NCI-H748 treated with DMSO at 0.1 percent for 48 hours (cell line): ENCODE measurements at places on chromosomes 2 and 18.

DNA sequence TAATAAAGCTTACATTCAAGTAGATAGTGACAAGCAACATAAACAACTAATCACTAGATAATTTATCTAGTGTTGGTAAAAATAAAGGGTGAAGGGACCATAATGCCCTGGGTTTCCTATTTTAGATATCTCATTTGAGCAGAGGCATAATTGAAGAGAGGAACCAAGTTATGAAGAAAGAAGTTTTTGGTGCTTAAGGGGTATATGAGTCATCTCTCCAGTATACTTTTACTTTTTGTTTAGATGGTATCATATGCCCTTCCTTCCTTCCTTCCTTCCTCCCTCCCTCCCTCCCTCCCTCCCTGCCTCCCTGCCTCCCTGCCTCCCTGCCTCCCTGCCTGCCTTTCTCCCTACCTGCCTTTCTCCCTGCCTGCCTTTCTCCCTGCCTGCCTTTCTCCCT lies 1053.5 kb upstream of the CELF4 start:
- DNase-seq, result no peak

- DNase-seq, result no peak
These were observed 164.0 kb downstream of the TFCP2L1 start for GRCh38 chr2:121120991-121121390.

DNA sequence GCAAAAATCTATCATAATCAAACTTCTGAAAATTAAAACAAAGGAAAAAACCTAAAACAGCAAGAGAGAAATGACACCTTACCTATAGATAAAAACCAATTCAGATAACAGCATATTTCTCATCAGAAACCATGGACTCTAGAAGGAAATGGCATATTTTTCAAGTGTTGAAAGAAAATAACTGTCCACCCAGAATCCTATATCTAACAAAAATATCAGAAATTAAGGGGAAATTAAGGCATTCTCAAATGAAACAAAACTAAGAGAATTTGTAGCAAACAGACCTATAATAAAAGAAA lies 257.2 kb downstream of the ANAPC1 start:
- DNase-seq, result no peak

DNA sequence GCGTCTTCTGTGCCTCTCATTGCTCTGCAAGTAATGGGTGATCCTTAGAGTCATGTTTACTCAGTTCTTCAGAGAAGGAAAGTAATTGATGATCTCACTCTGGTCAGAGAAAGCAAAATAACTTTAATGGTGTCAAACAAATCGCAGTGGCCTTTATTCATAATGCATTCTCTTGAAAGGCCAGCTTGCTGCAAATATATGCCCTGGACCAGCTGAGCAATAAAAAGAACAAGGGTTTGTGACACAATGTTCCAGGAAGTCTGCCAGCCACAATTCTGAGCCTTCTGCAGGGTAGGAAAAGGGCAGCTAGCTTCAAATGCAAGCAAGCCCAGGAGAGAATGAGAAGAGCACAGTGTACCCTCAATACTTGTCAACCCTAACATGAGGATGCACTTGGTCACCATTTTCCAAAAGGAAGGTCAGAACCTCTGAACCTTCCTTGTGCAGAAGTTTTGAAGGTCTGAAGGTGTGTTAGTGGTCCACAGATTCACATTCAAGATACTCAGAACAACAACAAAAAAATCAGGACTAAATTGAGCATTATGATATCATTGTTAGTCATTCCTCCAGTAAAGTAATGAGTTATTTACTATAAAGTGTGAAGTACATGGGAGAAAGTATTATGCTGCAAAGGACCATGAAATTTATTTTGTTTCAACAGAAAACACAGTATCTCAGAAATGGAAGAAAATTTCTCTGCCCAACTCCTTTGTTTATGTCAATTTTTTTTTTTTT lies 355.6 kb downstream of the PAX3 start:
- DNase-seq, result no peak

DNA sequence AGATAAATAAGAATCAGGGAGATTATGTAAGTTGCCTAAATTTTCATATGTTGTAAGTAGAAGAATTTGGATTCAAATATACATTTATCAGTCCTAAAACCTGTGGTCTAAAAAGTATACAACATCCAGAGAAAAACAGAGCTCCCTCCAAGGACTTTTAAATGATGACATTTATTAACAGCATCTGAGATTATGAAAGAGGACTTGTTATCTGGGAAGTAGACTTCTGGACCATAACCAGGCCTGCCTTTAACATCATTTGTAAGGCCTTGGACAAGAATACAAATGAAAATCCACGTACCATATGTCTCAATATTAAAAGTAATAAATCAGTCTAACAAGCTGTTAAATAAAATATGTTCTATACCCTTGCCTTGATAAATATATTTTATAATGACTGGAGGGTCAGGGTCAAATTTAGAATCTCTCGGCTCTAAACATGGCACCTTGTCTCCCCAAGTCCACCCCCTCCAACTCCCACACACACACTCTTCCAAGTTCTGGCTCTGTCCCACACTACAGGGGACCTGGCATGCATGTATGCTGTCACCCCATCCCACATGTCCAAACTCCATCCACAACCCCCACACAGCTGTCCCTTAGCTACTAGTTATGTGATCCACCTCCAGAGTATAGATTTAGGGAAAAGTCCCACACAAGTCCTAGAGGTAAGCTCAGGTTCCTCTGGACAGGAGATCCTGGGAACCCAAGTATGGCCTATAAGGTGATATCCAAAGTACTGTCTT lies 382.6 kb downstream of the CDH2 start:
- DNase-seq, result no peak

- no peak for DNase-seq
These were observed 99.0 kb downstream of the SNTG2 start for GRCh38 chr2:1049691-1050090.

- DNase-seq, result no peak
These were observed 6.5 kb downstream of the EHBP1 start for GRCh38 chr2:62711832-62712494.

DNA sequence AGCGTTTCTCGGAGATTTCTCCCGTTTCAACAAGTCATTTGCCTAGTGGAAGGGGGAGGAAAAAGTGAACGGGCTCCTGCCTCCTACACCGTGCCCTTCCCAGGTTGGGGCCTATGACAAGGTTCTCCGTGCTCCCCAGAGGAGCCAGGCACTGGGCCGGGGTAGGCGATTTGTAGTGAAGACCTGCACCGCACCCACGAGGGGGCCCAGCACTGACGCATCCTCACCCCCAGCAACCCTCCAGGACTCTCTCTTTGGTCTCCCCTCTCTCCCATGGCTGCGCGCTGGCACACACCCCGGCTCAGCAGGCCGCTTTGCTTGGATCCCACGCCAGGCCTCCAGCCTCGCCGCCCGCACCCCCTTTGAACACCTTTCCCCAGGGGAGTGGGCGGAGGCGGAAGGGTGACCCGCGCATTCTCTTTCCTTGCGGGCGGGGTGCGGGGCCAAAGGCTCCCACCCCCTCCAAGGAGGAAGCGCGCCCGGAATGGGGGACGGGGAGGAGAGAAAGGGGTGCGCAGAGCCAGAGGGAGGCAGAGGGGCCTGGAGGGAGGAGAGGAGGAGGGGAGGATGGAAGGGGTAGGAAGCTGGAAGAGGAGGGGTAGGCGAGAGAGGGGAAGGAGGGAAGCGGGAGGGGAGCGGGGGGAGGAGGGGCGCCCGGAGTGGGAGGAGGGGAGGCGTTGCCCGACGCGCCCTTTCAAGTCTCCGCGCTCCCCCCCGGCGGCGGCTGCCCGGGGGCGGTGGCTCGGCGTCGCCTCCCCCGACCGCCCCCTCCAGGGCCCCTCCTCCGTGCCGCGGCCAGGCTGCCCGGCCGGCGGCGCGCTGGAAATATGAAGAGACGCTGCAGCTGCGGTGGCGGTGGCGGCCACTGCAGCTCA lies at the start of gene APCDD1:
Gene APCDD1, plus strand, starts transcription at position 830 of the 875 bp plus-strand sequence. CDS start 347 bp downstream, outside the sequence.
- peak; percentile 41 for DNase-seq

DNA sequence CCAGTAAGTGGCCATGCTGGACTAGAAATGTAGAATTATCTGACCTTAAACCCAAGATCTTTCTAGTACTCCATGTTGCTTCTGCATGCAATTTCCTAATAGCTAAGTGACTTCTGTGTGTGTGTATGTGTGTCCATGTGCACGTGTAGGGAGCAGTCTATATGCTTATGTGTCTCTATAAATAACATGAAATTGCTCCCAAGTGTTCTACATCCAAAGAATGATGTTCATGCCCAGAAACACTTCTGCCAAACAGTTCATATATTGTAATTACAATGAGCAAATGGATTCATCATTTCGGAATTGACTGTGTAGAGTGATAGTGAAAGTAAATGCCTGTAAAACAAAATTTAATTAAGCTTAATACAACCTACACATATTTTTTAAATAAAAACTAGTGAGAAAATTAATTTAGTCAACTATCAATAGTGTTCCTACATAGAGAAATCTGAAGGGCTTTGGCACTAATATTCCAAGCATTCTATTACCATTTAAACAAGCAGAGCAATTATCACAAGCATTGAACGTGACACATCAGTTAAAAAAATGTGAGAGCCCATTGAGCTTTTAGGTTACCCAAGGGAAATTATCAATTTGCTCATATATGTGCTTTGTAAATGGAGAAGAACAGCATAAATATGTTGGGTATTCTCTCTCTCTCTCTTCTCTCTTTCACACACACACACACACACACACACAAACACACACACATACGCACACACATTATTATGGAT lies 1067.4 kb downstream of the CNTNAP5 start:
- DNase-seq, result peak; percentile 12

DNA sequence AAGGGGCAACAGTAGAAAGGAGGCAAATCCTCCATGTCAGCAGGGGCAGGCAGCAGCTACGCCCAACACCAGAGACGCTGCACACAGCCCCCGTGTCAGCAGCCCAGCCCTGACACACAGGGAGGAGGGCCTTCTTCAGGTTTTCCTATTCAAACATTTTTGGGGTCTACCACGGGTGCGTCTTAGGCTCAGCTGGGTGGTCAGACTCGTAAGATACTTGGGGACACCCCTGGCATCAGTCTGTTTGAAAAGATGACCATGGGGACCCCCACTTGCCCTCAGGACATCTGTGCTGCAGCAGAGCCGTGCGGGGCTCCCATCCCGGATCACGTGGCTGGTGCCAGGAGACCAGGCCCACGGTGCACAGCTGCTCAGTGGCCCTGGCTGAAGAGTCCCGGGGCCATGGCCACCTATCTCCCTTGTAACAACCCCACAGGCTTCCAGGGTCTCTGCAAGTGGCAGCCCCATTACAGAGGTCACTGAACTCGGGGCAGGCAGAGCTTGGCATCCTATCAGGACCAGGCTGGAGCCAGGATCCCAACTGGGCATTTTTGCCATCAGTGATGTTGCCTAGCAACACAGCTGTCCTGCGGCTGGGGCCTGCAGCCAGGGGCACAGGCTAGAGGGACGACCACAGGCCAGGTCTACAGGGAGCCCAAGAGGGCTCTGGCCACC lies 82.5 kb downstream of the EDAR start:
- no peak for DNase-seq

DNA sequence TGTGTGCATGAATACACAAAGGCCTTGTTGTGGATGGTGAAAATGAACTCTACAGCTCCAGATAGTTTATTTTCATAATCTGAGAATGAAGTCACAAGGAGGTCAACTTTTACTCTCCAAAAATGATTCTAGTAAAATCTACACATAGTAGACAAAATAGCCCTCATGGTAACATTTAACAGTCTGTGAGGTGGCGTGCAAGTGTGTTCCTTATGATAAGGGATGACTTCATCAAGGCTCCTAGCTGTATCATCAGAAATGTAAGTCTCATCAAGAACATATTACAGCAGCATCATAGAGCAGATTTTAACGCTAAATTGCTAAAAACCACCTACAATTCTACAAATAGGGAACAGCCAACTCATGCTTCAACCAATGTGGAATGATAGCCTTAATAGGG lies 72.3 kb upstream of the RIOK3 start:
- DNase-seq, result no peak

DNA sequence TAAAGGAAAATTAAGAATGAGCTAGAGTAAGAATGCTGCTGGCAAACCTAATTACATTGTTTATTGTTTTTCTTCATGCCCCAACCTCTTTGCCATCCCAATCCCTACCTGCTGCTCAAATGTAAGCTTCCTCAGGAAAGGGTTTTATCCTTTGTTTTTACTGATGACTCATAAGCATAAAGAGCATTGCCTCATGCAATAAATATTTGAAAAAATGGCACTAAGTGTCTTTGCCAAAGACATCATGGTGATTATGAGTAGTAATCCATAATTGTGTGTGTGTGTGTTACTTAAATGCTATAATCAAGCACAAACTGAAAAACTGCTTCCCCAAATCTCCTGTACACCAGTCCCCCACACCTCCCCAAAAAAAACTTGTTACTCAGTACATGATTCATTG lies 53.4 kb downstream of the DNER start:
- no peak for DNase-seq

GRCh38 chr2:241103176-241103595 lies 1.1 kb upstream of the MTERF4 start:
- no peak for DNase-seq

GRCh38 chr2:29374823-29375222 lies 259.6 kb downstream of the CLIP4 start:
- no peak for DNase-seq

- peak; percentile 84 for DNase-seq
These were observed 149.1 kb downstream of the GREB1L start for GRCh38 chr18:21391074-21391673.

- no peak for DNase-seq
These were observed 277.0 kb upstream of the ZEB2 start for GRCh38 chr2:144796936-144797335.

- DNase-seq, result no peak
These were observed 46.9 kb downstream of the PLEKHB2 start for GRCh38 chr2:131152074-131152473.

- DNase-seq, result peak; percentile 9
These were observed 325.3 kb upstream of the RND3 start for GRCh38 chr2:150812664-150813367.

GRCh38 chr2:179861027-179861415 lies 391 bp downstream of the ZNF385B start:
- peak; percentile 70 for DNase-seq

DNA sequence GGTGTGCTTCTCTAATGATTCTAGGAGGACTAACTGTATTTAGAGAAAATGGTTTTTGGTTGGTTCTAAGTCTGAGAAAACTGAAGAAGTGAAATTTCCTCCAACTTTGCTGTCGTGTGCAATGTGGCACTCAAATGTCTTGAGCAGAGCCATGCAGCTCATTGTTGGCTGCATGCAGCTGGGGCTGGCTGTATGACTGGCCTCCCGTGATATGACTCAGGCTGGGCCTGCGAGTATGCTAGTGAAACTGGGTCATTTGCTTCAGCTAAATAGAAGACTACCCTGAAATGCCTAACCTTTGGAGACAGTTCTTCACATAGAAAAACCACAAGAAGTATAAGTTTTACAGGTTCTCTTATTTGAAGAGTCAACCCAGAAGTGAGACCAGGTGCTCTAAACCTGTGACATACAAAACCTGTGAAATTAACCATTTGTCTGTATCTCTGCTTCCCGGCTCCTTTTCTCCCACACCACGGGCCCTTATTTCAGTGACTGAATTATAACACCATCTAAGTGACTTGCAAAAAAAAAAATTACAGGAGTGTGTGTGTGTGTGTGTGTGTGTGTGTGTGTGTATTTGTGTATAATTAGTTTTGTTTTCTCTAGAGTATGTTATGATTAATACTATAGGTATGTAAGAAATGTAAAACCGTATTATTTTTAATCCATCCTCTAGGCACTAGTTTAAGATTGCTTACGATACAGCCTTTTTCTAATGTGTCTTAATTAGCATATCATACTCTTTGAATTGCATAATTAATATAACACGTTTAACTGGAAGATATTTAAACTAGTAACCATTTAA lies 15.9 kb downstream of the POLI start:
- DNase-seq, result no peak

- no peak for DNase-seq
These were observed 50.8 kb upstream of the THSD7B start for GRCh38 chr2:136714452-136714951.
